ENCODE measurements at places on chromosomes 6 and 20.

- no peak for DNase-seq
Measured at GRCh38 chr6:87384038-87384437, 23.7 kb upstream of the CFAP206 start.

DNA sequence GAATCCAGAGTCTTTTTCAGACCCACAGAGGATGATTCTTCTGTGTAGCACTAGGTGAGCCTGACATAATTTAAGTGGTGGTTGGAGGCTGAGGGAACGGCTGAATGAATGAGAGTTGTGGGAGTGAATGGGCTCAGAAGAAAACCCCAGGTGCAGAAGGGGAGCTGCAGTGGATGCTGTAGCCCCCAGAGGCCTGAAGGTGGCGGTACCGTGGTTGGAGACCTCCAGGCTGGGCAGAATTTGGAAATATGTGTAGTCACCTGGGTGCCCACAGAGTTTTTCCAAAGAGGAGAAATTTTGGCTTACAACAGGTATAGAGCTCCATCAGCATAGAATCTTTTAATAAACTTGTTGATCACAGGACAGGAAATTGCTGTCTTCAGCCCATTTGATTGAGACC, 6.5 kb upstream of the RAET1G start:
- DNase-seq: no peak

DNA sequence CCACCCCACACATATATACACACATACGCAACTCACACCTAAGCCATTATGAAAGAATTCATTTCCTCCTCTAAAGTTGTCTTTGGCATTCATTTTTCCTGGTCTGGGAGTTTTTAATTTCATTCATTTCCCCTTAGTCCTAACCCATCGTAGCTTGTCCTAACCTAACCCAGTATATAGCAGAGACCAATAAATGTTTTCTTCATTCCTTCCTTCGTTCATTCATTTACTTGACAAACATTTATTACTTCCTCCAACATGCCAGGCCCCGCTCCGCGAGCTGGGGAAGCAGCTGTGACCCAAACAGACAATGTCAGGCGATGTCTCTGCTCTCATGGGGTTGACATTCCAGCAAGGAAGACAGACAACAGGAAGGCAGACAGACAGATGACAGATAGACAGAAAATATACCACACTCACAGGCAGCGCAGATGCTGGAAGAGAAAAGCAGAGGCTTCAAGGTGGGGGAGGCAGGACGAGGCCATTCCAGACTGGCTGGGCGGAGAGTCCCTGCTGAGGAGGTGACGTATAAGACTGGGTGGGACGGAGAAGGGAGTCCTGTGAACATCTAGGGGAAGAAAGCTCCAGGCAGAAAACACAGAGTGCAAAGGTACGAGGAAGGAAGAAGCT, 33.7 kb upstream of the SIRPA start:
- DNase-seq: no peak

- DNase-seq: no peak
Measured at GRCh38 chr20:11556410-11556809, 361.3 kb upstream of the BTBD3 start.

DNA sequence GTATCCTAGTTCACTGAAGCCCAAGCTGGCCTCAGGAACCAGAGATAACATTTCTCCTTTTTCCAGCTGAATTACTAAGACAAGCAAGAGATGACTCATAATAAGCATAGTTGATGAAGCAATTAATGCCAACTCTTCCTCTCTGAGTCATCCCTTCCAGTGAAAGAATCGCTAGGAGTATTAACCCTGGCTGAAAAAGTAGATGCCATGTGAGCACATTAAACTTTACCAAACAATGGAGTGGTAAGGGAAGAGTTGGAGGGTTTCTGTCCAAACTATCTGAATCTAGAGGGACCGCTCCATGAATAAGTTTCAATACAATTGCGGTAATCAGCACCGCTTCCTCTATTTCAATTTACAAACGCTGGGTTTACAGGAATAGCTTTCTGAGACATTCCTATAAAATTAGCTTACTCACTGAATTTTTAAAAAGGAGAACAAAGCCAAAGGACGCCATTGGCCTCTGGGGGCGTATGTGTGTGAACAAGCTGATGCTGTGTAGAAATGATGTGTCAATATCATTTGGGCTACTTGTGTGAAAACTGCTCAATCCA, 48.3 kb downstream of the ATXN1 start:
- DNase-seq: peak; percentile 60

- peak; percentile 22 for DNase-seq
Measured at GRCh38 chr6:90098001-90098531, 198.6 kb downstream of the BACH2 start.

DNA sequence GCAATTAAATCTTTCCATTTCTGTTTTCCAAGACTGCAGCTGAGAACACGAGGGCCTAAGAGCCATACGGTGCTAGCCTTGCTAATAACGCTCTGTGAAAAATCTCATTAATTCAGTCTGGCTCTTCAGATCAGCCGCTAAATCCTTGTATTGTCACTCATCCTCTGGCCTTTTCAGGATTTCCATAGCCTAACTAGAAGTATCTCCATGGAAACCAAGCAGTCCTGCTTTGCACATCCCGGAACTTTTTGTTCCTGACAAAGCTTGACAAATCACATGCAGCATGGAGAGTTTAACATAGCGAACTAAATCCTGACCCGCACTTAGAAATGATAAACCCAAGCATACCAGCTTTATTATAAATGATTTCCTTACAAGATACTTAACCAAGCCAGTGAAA, 383.7 kb downstream of the CD83 start:
- DNase-seq: no peak

DNA sequence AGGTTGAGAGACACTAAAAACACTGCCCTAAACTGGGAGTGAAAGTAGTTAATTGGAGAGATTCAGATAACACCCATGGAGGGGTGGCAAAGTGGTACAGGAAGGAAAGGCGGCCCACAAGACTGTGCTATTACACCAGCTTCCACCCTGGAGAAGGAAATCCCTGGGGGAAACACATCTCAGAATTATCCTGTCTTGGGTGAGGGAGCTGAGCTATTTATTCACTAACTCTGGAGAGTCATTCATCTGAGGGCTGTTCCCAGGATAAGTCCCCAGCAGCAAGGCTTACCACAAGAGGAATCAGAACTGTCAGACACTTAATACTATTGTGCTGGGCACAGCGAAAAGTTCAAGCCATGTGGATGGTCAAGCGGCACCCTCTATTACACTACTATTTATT, 9.9 kb downstream of the TBCC start:
- no peak for DNase-seq

DNA sequence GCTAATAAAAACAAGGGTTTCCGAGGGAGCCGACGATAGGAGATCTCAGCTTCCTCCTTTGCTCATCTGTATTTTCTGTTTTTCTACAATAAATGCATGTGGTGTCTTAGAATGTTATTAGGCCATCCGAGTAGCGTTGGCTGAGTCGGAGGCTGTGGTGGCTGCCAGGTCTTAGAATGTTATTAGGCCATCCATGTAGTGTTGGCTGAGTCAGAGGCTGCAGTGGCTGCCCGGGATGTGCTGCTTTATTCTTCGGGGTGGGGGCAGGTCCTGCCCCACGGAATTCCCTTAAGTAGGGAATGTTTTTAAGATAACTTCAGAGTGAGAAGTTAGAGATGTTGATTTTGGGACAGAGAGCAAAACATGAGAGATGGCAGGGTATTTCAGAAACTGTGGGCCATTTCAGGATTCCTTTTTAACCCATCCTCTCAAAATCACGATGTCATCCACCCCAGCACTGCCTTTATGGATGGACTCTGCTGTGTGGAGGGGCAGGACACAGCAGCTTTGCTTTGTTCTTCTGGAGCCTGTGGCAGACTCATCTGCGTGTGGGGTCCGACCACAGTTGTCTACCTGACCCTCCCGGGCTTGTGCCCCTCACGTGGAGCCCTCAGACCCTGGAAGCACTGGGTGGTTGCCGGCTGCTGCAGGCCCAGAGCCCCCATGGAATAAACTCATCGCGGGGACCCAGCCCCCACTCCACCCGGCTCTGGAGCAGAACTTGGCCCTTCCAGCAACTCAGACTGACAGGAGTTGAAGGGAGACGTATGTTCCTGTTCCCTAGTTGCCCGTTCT, 20.4 kb downstream of the OSBPL2 start:
- DNase-seq: no peak

DNA sequence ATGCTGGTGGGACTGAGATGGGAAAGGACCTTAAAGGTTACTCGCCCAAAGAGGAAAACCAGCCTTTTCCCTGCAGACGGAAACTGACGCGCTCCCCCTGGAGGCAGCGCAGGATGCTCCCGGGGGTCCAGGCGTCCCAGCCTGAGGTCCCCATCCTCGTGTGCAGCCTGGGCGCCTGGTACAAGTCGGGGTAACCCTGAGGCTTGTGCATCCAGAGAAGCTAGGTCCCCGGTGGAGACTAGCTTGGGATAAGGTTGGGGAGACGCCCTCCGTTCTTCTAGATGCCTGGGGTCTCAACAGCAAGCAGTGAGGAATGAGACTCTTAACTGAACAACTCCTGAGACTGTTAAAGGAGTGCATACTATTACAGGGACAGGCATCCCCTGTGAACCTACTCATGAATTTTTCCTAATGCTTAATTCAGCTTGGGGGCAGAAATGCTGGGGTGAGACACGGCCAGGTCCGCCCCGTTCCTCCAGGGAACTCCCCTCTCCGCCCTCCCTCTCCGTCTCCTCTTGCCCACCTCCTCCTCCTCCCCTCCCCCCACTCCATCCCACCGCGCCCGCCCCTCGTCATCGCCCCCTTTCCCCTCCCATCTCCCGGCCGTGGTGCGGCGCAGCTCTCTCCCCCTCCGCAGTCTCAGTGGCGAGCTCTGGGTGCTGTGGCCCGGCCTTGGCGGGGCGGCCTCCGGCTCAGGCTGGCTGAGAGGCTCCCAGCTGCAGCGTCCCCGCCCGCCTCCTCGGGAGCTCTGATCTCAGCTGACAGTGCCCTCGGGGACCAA, at the start of gene PRSS35:
TSS of gene PRSS35 (plus strand) at position 634 of the 781 bp plus-strand sequence. CDS start 10,908 bp downstream, outside the sequence.
- peak; percentile 7 for DNase-seq

DNA sequence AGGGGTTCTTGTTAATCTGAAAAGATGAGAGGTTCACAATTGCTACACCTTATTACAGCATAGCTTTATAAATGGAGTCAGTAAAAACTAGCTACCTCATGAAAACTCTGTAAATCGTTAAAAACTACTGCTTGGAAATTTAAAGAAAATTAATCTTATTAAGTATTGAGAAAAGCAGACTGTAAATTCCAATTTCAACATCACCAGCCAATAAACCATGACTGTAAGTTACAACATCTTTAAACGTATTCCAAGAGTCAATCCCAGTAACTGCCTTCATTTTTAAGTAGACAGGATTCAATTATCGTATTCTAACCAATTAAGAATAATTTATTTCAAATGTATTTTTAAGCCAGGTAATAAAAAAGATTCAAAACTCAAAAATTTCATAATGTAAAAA, 70.3 kb downstream of the ATG5 start:
- DNase-seq: no peak

- no peak for DNase-seq
Measured at GRCh38 chr20:36145877-36146707, 8.4 kb upstream of the EPB41L1 start.

DNA sequence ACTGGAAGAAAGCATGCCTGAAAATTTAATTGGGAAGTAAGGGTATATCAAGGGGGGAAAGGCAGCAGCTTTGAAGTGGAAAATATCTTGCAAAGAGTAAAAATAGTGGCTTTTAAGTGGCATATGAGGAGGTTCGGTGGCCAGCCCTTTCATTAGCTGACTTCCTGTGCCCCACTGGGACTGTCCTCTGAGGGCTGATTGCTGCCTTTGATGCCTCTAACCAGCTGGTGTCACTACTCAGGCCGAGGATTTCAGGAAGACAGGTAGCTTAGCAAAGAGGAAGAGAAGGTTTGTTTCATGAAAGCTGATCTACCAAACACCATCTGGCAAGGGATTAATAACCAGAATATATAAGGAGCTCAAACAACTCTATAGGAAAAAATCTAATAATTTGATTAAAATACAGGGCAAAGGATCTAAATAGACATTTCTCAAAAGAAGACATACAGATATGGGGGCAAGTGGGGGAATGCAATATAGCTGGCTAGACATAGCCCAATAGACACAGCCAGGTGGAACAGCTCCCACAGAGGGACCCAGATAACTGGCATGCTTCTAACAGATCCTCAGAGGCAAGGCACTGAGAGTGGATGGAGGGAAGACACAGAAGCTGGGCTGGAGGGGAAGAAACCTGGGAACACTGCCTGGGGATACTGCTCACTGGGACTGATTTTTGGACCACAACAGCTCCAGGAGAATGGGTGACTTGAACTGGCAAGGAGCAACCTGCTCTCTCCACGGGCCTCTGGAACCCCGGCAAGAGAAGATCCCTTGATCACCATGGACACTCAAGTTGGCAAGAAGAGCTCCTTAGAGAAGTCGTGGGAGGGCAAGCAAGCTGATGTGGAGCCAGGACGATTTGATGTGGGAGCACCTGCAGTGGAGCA, 33.2 kb downstream of the CCN2 start:
- DNase-seq: no peak

DNA sequence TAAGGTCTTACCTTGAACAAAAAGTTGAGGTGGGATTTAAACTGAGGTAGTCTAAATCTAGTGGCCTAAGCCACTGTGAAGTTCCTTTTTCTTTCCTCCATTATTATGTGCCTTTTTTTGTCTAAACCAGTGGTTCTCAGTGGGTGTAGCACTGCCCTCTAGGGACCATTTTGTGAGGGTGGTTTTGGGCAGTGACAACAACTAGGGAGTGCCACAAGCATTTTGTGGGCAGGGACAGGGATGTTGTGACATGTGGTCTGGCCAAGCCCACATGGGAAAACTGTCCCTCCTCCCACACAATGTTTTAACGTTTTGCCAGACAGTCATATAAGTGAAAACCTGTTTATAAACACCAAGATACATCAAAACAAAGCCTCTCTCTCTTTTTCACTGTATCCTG, 899.4 kb upstream of the FLRT3 start:
- no peak for DNase-seq

DNA sequence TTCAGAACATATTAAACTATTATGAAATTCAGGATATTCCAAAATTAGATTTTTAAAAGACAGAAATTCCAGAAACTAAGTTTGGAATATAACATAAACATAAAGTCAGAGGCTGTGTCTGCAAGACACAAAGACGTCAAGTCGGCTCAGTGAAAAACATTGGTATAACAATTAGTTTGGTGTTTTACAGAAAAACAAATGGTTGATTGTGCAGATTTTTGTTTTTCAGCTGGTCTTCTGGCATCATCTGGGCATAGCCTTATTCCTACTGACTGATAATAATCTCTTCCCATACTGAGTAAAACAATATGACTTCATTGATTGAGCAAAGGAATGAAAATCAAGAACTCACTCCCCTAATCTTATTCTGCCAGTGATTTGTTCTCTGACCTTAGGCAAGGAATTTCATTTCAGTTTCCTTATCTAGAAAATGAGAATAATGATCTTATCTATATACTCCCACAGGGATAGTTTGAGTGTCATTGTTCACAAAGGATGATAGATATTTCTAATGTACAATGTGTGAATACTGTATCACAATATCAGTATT, 84.3 kb downstream of the FRK start:
- no peak for DNase-seq

GRCh38 chr6:79605968-79606764, 25.0 kb upstream of the SH3BGRL2 start:
- no peak for DNase-seq

- no peak for DNase-seq
Measured at GRCh38 chr6:39409889-39410288, 87.4 kb upstream of the KCNK16 start.

GRCh38 chr6:36666287-36666686, 12.2 kb upstream of the CDKN1A start:
- DNase-seq: no peak

- DNase-seq: no peak
Measured at GRCh38 chr6:107629548-107630129, 139.7 kb downstream of the SOBP start.

Measured in CD4-positive, alpha-beta T cell treated with Interleukin-21 for 1 hour (primary cell).